NCI-H1436 treated with DMSO at 0.1 percent for 48 hours (cell line): ENCODE measurements at places on chromosomes 11 and 22.

DNA sequence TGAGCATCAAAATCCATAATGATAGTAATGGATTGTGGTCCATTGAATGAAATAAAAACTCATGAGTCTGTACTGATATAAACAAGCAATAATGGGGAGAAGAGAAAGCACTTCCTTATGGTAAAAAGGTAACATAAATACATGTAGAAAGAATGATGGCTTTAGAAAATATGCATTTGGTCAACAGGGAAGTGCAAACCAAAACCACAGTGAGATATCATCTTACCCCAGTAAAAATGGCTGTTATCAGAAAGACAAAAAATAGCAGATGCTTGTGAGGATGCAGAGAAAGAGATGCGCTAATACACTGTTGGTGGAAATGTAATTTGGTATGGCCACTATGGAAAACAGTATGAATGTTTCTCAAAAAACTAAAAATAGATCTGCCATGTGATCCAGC lies 6.9 kb upstream of the MMP20 start:
- no peak for DNase-seq

GRCh38 chr11:111957663-111958444 lies 20.7 kb downstream of the DIXDC1 start:
- DNase-seq: no peak

DNA sequence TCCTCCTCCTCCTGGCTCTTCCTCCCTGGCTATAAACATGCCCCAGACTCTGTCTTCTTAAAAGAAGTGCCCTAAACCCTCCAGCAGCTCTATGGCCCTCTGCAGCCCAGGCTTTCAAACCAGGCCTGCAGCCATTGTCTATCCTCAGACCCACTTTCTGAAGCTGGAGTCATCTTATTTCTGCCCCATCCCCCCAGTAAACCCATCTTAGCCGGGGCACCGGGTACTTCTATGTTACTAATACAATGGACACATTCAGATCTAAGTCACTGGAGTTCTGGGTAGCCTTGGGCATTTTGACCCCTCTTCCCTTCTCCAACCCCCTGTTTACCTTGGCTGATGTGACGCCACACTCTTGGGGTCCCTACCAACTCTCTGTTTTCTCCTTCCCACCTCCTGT lies 29.7 kb upstream of the CACNG2 start:
- no peak for DNase-seq

DNA sequence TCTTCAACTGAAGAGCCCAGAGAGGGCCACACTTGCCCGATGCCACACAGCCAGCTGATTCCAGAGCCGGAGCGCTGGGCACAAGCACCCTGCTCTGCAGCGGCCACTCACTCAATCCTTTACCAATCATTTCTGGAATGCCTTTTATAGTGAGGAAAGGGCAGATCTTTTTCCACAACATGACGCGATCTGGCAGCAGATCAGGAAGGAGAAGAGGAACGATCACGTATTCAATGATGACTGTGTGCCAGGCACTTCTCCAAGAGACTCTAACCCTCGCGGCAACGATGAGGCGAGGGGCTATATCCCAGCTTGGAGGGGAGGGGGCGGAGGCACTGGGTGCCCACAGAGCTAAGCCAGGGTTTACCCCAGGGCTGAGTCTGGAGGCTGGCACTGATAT lies 56.3 kb upstream of the TCF20 start:
- no peak for DNase-seq

- DNase-seq: no peak
These were observed 109.6 kb downstream of the RRAS2 start for GRCh38 chr11:14249121-14249963.

- DNase-seq: no peak
These were observed 137.1 kb downstream of the NECTIN1 start for GRCh38 chr11:119591836-119592310.

DNA sequence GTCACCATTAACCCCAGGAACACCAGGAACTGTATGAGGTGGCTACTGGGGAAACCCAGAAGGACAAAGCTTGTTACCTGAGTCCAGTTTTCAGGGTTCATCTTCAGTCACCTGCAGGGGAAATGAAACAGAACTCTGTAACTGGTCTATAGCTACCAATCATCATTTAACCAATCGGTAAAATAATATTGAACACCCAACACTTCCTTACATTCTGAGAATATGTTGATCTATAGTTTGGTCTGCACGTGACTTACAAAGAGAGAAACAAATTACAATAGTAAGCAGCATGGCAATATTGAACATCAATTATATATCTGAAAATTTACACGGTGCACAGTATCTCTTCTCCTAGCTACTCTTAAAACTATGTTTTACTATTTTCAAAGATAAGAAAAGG lies at the start of gene OR6T1:
TSS of gene OR6T1 (minus strand) at position 101 of the 400 bp plus-strand sequence. CDS start at position 101, 0 bp downstream.
- DNase-seq: no peak

DNA sequence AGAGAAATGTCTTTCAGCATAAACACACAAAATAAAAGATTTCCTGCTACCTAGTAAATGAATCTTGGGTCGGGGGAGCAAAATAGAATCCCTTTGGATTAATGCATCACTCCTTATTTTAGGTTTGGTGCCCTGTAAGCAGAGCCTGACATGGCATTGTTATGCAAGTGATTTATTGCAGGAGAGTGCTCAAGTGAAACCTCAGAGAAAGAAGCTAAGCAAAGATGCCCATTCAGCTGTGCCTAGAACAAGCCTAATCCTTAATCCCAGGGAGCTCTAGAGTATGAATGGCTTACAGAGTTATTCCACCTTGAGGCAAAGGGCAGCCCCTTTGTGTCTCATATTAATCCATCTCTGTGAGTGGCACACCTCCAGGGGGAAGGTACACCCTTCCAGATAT lies 21.1 kb downstream of the C11orf87 start:
- DNase-seq: no peak

GRCh38 chr11:108788565-108789199 lies 123.8 kb downstream of the DDX10 start:
- no peak for DNase-seq

DNA sequence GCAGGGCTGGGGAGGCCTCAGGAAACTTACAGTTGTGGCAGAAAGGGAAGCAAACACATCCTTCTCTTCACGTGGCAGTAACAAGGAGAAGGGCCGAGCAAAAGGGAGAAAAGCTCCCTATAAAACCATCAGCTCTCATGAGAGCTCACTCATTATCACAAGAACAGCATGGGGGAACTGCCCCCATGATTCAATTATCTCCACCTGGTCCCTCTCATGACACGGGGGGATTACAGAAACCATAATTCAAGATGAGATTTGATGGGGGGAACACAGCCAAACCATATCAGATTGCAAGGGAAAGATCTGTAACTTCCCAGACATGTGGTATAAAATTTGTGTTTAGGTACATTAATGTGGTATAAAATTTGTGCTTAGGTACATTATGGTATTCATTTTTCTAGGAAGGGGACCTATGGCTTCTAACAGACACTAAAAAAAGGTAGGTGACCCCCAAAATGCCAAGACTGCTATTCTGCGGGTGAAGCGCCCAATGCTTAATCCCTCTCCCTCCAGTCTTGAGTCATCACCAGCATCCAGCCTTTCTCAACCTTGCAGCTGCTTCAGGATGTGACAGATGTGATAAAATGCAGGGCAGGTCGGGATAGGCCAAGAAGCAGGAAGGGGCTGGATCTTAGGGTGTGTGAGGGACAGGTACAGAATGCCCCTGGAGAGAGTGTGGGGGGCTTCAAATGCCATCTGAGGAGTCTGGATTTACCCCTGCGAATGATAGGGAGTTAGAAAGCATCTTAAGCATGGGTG lies 57.7 kb upstream of the AMPD3 start:
- no peak for DNase-seq

- no peak for DNase-seq
These were observed 57.4 kb downstream of the BCL2L13 start for GRCh38 chr22:17695986-17696385.

GRCh38 chr11:5369789-5370188 lies 13.8 kb upstream of the OR51M1 start:
- DNase-seq: no peak

- no peak for DNase-seq
These were observed 13.5 kb downstream of the ANO1 start for GRCh38 chr11:70091638-70092037.

DNA sequence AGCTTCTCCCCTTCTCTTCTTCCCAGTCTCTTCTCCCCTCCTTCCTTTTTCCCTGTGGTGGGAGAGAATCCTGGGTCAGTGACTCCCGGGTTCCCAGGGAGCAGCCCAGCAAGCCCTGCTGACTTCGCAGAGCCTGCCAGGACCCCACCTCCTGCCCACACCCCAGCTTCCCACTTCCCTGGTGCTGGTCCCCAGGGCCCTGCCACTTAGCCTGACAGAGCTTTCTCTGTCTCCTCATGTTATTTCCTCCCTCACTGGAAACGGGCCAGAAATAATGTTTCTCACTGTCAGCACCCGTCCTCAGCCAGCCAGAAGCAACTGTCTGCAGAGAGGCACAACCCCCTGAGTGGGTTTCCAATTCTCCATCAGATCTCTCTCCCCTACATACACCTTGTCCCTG lies 27.1 kb downstream of the C11orf96 start:
- DNase-seq: no peak

GRCh38 chr11:8271106-8271886 lies 7.6 kb upstream of the LMO1 start:
- no peak for DNase-seq

DNA sequence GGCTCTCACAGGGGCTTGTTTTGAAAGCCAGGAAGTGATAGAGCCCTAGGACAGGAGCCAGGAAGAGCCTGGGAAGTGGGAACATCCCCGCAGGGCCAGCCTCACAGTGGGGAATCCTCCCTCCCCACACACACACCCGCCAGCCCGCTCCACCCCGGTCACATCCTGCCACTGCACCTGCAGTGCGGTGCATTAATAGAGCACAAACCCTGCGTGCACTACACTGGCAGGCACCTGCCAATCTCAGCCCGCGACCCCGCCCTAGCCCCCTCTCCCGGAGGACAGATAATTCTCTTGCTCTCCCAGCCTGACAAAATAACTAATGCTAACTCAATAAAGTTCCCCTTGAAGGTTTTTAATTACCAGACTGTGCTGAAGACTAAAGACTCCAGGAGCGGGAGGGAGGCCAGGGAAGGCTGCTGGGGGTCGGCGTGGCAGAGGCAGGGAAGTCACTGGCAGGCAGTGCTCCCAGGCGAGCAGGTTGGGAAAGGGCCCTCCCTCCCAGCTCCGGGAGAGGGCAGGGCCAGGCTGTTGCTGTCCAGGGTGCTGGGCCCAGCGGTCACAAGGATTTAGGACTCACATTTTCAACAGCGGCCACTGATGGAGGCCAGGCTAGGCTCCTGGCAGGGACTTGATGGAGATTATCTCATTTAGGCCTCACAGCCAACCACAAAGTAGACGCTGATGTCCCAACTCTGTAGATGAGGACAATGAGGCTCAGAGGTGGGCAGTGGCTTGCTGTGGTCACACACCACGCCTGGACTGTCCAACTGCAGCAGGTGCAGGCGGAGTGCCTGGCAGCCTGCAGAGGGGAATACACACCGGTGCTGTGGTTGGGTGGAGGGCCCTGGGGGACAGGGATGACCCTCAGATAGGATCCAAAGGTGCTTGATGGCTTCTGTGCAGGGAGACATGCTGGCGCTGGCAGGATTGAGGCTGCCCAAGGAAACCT lies 23.9 kb upstream of the TCF20 start:
- no peak for DNase-seq

GRCh38 chr11:117565709-117566108 lies 231.3 kb downstream of the DSCAML1 start:
- no peak for DNase-seq

GRCh38 chr11:14537134-14537599 lies 17.0 kb upstream of the PSMA1 start:
- no peak for DNase-seq

- DNase-seq: no peak
These were observed 38.3 kb downstream of the AMOTL1 start for GRCh38 chr11:94806419-94806818.

- peak; percentile 69 for DNase-seq
These were observed 113.8 kb downstream of the RBFOX2 start for GRCh38 chr22:35914665-35915476.

DNA sequence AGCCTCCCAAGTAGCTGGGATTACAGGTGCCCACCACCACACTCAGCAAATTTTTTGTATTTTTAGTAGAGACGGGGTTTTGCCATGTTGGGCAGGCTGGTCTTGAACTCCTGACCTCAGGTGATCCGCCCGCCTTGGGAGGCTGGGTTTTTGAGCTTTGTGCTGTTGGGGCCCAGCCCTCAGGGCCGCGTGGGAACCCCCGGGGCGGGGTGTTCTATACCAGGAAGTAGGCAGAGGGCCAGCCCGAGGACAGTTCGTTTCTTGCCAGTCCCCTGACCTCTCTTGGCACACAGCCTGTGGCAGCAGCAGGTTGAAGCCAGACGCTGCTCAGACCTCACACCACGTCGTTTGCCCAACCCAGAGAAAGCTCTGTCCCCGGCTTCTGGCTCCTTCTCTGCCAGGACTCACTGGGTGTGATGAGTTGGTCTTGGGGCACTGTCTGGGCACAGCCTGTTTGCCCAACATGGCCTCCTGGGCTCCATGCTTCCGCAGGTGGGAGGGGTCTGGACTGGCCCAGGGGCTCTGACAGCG lies 24.9 kb upstream of the CHKA start:
- no peak for DNase-seq

GRCh38 chr22:36461665-36462649 lies 19.5 kb downstream of the TXN2 start:
- peak; percentile 30 for DNase-seq

GRCh38 chr11:21814169-21814568 lies 378.7 kb upstream of the ANO5 start:
- DNase-seq: no peak

GRCh38 chr11:108931168-108931567 lies 266.3 kb downstream of the DDX10 start:
- no peak for DNase-seq

DNA sequence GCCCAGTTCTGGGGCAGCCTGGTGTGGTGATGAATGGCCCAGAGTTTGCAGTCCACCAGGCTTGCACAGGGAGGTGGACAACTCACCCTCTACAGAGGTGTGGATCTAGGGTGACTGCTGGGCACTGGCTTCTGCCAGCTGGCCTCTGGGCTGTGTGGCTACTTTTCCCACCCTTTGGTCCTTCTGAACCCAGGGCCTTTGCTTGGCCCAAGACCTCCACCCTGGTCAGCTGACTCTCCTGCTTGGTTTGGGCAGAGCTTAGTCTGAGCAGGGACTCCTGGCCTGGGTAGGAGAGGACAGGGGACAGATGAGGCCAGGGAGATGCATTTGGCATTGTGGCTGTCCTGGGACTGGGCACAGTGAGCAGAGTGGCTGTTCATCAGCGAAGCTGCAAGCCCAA lies 83.0 kb upstream of the SHANK2 start:
- DNase-seq: no peak
